ENCODE measurements at places on chromosomes 6 and 20.
A peak's percentile ranks its signal among the peaks of the same experiment; 100 is the strongest.

DNA sequence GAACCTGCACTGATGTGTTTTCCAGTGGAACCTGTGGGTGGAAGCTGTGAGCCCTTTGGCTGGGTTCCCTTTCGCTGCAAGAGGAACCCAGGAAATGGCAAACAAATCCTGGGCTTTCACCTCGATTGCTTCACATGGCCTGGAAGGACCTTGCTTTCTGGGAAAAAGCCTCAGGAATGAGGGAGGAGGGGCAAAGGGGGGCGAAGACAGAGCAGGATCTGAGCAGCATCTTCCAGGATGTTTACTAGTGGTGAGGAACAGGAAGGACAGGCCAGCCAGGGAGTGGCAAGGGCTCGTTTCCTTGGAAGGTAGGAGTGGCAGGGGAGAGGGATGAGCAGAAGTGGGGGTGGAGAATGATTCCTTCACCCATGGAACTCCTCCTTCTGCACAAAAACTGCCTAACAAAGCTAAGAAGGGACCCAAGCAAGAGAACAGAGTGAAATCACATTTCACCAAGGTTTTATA lies 5.9 kb downstream of the SLC2A10 start:
- peak; percentile 39 for DNase-seq

DNA sequence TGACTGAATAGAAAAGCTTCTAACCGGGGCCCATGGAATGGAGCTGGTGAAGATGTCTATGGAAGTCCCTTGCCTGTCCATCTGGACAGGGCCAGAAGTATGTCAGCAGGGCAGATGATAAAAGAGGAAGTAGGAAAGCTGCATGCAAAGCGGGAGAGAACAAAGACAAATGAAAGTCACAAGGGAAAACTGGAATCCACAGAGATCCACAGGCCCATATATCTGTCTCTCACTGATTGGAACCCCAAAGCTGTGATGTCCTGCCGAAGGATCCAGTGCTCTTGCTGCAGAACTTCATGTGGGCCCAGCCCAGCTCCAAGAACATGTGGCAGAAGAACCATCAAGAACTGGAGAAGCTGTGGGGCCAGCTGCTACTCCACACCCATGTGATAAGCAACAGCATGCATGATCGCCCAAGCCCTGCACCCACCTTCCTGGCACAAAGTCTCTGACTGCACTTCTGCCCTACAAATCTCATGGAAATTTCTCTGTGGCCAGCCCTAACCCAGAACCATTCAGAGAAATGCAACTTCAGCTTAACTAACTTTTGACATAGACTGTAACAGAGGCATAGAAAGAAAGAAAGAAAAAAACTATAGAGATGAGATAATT lies 716.0 kb downstream of the KIF16B start:
- no peak for DNase-seq

DNA sequence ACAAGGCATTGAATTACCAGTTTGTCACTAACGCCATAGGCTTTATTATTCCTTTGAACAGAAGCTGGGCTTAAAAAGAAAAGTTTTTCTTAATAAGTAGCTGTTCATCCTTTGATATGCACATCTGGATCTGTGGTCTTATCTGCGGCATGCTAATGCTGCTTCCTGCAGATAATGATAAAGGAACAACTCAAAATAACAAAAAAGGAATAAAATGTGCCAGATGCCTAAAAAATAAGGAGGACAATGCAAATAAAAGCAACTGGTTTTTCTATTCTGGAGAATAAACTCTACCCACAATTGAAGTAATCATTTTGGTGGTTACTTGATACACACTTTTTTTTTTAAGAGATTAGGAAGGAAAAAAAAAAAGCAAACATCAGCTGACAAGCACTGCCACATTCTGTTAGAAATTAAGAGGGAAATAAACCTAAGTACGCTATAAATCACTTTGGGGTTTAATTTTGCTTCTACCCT lies 156.8 kb upstream of the SALL4 start:
- DNase-seq, result no peak

DNA sequence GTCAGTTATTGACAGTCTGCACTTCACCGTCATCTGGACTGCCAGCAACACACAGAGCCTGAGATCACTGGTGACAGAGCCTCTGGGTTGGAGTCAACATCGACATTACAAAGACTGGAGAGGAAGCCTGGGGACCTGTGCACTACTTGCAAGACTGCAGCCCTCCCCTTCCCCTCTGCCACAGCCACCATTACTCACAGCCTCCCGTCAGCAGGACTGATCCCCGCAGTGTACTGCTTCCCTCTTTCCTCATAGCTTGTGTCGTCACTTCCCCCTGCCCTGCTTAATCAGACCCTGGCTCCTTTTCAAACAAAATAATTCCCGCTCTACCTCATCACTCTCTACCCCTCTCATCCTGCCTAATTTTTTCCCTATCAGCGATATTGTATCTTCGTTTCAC lies 235.5 kb upstream of the KCNQ5 start:
- DNase-seq, result peak; percentile 24

DNA sequence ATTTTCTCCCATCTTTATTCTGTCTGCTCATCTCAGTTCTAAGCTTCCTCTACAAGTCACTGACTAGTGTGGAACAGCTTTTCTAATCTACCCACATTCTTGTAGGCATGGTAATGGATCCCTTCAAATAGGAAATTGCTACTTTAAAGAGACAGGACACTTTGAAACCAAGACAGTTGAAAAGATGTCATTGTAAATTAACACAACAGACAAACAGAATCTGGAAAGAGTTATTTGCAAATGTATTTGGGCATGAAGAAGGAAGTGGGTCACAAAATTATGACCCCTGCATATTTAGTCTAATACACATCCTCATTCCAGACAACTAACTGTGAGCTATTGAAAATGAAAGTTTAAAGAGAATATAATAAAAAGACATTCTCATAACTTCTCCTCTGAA lies 298.2 kb upstream of the MARCKS start:
- DNase-seq, result no peak

- DNase-seq, result peak; percentile 14
These were observed 21.6 kb downstream of the STX7 start for GRCh38 chr6:132491303-132491702.

DNA sequence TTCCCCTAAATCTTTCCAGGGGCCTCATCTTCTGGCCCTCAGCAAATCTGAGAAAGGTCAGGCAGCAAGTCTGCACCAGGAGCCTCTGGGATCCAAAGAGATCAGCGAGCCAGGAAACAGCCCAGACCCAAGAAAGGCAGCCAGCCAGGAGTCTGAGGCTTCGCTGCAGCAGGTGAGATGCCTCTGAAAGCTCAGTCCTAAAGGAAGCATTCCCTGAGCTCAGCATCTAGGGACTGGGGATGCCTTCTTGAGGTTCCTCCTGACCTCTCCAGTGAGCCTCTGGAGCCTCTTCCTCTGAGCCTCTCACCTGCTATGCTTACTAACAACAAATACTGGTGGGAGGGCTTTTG lies 118.8 kb upstream of the MAFB start:
- no peak for DNase-seq

- DNase-seq, result no peak
These were observed 7.7 kb upstream of the SMIM13 start for GRCh38 chr6:11085758-11086435.

DNA sequence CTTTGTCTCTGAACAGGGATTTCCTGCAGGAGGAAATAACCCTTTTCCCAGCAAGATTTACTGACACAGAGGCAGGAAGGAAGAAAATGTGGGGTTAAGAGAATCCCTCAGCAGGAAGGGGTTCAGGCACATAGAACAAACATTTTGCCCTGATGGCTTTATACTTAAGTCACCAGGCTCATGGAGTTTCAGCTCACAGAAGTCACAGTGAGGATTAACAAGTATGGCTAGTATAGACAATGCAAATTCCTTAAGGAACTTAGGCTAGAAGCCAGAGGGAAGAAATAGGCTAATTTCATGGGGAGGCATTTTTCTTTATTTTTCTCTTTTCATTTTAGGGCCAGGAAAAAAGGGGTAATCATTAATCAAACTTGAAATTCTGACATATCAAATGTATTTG lies 50.2 kb downstream of the MCHR2 start:
- DNase-seq, result no peak

DNA sequence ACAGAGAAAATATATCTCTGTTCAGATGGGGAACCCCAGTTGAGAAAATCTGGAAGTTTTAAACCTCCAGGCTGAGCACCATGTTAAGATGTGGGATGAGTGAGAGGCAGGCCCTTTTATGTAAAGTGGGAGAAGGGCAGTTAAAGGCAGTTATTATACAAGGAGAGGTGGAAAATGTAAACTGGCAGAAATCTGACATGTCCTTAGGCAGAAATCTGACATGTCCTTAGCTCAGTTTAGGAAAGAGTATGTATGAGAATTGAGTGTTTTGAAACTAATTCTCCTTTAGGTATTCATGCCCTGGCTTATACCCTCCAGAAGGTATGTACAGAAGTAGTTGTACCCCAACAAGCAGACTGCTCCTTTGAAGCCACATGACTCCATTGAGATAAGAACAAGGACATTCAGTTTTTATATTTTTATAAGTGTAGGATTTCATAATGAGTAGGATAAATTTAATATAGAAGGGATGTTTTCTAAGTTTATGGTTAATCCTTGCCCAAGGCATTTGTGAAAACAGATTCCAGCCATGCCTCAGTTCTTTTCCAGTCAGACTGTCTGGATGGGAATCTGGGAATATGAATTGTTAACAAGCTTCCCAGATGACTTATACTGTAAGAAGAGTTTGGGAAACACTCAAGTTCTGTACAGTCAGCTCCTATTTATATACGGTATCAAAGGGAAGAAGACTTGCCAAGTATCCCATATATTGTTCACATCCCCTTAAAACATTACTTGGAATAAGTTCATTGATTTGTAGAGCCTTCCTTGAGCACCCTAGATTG lies 87.7 kb downstream of the SCAND1 start:
- DNase-seq, result no peak

DNA sequence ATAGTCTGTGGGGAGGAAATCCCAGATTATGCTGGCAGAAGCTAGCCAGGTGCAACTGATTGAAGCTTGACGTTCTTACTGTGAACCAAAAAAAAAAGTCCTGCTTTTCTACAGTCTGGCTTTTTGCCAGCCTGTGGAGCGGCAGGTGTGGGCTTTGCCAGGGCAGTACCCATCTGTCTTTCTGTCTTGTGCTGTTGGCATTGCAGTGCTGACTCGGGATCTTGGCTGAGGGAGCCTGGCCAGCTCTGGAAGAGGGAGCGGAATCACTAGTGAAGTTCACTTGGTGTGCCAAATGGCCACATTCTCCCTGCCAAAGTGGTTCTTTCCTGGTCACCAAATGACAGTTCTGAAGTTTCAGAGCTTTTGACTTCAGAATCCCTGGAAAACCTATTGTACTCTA lies 5.0 kb downstream of the KIF3B start:
- no peak for DNase-seq

Data from RKO (cell line).